Chondrocyte (in vitro differentiated cells): ENCODE measurements at places on chromosomes 1 and 21. TPM values are rescaled to one million over a fixed set of nuclear protein-coding genes. Genes with fewer than 3 reads are reported as not detected.

The USF1 gene
- total RNA-seq = 34.3 to 44.6 TPM (median 35.3 TPM) in 3 replicates

The ORC1 gene
- 0.95 to 5.1 TPM (median 1.2 TPM) in 3 replicates for total RNA-seq

The PTAFR gene
- total RNA-seq = 0.07 to 0.10 TPM in 2 of 3 replicates, not detected in the other

The EDN2 gene
- 0.38 to 4.2 TPM (median 0.80 TPM) in 3 replicates for total RNA-seq

The SPRR2F gene
- total RNA-seq = not detected in 3 replicates
